Stimulated activated CD8-positive, alpha-beta memory T cell treated with anti-CD3 and anti-CD28 coated beads, Interleukin-2, amount 100 ng/mL, for 48 hours (primary cell): ENCODE measurements at places on chromosomes 3 and 15.

DNA sequence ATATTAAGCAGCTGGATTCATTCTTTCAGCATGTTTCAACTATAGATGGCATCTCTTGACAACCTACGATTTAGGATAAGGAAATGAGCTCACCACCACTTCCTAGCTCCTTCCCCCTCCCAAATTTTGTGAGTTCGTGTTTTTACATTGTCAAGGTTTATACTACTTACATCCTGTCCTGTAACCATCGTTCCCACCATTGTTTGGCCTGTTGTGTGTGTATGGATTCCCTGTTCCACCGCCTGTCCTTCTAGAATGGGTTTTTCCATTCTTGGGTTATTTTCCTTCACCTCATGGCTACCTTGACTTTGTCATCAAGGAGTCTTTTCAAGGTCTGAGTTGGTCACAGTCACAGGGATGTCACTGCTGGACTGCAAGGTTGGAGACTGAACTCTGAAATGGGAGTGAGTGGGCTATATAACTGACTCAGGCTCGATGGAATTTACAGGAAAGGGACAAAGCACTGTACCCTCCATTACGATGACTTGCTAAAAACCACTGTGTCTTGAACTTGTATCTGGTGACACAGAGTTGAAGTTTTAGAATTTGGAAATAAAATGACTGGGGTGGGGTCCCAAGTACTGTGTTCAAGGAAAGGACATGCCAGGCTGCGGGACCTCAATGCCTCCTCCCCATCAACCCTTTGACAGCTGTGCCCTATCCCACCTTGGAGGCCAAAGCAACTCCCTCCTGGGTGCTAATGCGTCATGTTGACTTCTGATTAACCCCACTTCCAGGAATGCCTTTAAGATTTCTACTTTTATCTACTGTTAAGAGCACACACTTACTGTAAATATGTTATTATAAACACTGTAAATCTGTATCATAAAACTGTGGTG, 66.8 kb upstream of the BLM start:
- no peak for DNase-seq

DNA sequence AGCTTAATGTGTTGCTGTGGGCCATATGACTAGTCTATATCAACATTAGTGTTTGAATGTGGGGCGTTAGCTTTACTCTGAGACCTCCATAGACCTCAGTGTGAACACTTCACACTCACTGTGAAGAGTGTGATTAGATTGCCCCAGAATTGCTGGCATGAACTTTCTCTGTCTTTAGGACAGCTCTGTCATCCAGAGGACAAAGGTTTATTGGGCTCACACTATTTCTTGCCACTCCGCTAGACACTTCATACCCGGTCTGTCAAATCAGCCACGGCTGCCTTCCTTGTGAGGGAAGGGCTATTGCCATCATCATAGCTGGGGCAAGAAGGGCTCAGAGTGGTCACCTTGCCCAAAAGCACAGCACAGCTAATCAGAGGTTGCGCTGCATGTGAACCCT, 316.8 kb upstream of the NR2E3 start:
- no peak for DNase-seq

- DNase-seq: peak; percentile 69
Observed at GRCh38 chr15:75452364-75452864, 924 bp upstream of the SIN3A start.

DNA sequence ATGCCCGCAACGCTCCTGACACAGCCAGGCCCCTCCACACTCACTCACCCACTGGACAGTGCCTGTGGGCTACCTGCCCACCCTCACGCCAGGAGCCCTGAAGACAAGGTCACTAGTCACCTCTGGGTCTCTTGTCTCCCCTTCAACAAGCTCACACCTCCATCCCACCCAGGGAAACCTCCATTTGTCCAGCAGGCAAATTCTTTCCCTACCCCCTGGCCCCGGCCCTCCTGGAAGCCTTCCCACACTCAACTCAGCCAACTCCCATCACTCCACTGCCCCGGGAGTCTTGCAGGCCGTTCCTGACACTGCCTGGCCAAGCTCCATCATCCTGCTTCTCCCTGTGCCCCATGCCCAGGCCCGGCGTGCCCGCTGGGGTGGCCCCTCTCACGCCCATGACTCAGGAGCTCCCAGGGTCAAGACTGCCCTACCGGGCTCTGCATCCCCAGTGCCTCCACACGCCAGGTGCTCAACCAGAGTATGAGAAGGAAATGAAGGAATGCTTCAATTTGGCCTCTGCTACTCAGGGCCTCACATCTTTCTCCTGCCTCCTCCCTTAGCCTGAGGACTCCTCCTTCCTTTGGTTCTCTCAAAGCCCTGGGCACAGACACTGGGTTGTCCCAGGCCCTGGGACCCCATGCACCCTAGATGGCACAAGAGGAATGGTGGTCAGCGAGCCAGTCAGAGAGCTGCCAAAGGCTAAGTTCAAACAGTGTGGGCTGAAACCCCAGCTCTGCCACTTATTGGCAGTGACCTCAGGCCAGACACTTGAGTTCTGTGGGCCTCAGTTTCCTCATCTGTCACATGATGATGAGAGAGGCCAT, 88.6 kb downstream of the SEC22A start:
- no peak for DNase-seq

DNA sequence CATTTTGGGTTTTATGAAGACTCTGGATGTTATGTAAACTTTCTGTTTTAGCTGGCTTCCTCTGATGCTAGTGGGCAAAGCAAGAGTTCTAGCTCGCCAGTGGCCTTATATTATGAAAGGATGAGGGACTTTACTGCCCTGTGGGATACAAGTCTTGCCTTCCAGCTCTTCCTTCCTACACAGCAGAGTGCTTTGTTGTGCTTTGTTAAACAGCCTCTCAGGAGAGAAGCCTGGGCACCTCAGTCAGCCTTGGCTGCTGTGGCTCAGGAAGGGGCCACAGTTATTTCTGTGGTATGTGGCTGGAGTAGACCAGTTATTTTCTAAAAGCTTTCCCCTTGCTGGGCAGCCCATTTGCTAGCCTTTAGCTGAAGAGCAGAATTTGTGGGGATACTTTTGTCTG, 69.5 kb upstream of the SUCLG2 start:
- DNase-seq: no peak

DNA sequence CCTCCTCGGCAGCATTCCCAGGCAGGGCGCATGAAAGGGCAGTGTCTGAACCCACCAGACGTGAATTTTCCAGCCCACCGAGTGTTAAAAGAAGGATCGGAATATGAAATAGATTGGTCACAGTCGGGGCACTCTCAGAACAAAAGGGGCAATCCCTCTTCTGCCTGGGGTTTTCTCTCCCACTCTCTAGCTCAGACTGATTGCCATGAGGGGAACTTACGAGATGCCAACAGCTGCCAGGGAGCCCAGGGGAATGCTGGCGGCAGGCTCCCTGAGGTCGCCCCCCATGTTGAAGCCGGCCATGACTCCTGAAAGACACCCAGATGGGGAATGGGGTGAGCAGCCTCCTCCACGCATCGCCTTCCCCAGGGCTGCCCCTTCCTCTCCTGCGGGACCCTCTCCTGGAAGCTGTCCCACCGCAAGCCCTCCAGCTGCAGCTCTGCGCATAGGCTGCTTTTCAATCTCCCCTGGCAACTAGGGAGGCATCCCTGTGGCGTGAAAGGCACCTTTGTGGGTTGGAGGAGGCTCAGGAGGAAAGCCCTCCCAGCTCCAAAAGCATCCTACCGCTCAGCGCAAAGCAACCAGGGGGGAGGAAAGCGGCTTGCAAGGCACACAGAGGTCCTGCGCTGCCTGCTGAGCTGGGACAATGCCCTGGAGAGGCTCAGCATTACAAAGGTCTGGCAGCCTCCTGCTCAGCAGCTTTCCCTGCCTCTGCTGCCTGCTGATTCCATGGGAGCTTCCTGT, 64.8 kb upstream of the HEG1 start:
- no peak for DNase-seq

DNA sequence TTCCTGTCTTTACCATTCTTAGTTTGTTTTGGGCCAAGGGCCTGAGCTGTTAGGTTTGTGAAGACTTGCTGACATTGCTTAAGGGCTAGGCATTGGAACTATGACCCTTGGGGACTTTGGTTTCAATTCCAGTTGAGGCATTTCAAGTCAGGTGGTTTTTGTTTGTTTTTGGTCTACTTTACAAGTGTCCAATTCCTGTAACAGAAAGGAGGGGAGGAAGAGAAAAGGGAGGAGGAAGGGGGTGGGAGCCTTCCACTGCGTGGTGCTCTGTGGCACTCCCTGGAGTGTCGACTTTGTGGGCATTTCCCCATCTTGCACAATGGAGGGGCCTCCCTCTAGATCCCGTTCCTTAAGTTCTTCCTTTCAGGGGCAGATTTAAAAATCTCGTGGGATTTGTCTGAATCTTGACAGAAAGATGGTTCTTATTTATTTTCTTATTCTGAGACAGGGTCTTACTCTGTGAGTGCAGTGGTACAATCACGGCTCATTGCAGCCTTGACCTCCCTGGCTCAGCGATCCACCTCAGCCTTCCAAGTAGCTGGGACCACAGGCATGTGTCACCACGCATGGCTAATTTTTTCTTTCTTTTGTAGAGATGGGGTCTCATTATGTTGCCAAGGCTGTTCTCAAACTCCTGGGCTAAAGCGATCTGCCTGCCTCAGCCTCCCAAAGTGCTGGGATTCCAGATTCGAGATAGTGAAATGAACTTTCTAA, 59.5 kb upstream of the RYK start:
- DNase-seq: no peak
